CD4-positive, alpha-beta T cell treated with Interleukin-6 for 4 hours (primary cell): ENCODE measurements at places on chromosomes 1 and 21.

DNA sequence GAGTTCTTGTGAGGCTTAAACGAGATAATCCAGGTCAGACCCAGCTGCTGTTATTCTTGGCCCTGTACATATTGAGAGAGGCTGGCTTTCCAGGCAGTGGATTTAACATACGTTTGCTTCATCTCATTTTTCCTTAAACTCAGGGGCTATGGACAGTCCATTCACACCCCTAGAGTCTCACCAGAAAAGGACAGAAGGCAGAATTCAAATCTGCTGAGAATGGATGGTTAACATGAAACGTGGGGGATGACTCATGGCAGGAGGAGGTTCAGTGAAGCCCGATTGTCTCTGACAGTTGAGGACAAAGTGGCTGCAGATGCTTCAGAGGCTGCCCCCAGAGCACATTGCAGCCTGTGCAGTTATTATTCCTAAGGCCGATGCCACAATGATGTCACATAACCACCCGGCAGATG lies 39.5 kb downstream of the TGFB2 start:
- DNase-seq, result no peak

DNA sequence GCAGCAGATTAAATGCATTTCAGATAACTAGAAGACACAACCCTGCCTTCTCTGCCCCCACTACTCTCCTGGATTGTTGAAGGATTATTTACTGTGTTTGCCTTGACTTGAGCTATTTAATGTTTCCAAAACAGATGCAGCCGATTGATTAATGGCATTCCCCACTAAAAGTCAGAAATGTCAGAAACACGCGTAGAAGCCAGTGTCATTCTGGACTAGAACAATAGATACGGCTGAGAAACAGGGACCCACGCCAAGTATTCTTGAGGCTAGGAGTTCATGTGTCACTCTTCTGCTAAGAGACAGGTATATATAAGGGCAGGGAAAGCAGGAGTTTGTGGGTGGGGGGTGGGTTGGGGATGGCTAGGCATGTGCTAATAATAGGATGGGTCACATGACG lies 366.7 kb upstream of the PROX1 start:
- no peak for DNase-seq

- DNase-seq, result no peak
These were observed 141.7 kb upstream of the NRIP1 start for GRCh38 chr21:15206514-15206913.

DNA sequence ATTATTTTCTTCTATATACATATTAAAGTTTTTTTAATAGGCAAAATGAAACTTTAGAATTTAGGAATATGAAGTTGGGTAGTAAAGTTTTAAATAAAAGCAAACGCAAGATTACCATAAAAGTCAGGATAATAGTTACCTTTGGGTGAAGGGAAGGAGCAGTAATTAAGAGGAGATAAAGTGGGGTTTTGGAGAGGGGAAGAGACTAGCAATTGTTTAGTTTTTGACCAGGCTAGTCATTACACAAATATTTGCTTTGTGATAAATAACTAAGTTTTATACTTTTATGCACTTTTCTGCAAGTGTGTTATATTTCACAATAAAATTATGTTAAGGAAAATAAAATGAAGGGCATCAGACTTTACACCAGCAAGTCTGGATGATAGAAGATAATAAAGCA lies 27.7 kb upstream of the GUCA2B start:
- no peak for DNase-seq

DNA sequence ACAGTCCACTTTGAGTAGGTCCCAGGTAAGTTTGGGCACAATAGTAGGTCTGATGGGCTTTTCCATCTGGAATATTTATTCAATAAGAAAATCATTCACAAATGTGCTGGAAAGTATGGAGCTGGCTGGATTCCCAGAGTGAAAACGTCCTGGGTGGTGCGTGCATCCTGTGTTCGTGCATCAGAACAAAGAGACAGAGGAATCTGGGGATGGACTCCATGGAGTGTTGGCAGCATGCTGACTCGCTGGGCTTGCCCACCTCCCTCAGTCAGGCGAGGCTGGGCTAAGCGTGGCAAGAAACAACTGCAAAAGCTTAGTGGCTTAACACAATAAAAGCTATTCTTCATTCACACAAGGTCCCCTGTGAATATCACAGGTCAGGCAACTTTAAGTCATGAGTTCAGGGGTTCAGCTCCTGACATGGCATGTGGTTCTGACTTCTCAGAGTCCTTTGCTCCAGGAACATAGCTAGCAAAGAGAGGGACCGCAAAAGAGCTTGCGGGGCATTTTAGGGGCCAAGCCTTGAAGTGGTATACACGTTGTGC lies 151.6 kb upstream of the ZNF644 start:
- DNase-seq, result no peak

GRCh38 chr21:35222541-35222941 lies 173.4 kb upstream of the RUNX1 start:
- no peak for DNase-seq

DNA sequence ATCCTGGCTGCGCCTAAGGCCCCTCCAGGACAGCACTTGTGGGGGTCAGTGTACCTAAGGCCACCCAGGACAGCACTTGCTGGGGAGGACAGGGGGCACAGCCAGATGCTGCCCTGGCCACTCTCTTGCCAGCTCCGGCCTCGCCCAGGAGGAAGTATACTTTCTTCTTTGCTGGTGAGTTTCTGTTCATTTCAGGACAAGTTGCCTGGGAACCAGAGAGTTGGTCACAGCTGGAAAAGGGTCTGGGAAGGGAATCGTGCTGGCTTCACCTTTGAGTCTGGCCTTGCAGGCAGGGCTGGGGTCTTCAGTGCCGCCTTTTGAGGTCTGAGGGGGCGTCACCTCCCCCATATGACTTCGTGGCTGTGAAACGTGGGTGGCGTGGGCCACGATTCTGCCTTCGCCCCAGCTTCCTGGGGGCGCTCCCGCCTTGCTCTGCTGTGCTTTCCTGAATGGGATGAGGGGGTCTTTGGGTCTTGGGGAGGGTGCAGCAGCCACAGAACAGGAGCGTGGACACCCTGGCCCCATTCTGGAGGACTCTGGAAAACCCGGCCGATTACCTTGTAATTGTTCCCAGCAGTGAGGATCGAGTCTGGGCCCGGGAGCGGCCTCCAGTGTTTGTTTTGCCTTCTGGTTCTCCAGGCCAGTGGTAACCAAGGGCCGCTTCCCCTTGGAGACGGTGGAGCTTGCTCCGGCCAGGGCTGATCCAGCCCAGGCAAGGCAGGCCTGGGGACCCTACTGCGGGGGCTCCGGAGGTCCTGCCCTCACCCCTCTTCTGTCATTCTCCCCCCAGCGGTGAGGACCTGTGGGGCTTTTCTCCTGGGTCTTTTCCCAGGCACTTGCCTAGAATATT lies 45.9 kb downstream of the SPSB1 start:
- DNase-seq, result no peak

DNA sequence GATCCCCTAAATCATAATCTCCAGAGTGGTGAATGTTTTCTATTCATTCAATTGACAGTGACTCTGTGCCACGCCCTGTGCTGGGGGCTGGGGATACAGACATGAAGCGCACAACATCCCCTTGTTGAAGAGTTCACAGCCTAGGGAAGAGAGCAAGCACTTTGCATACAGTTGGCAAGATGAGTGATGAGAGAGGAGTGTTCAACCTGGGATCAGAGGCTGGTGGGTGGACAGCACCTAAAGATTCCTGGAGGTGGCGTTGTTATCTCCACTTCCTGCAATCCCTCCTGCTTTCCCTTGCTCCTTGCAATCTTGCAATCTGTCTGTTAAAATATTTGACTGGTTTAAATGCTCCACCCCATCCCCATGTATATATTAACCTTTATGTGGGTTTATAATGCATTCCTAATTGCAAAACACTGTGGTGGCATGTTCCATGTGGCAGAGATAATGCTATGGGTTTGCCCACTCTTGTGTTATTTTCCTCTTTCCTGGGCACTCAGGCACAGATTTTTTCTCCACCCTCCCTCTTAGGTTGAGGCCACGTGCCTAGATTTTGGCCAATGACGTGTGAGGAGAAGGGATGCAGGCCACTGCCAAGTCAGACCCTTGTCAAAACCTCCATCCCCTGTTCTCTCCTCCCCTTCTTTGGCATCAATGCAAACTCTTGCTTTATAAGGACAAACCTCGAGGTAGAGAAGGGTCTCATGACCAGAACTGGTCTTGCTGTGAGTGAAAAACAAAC lies 36.2 kb upstream of the GADD45A start:
- no peak for DNase-seq

DNA sequence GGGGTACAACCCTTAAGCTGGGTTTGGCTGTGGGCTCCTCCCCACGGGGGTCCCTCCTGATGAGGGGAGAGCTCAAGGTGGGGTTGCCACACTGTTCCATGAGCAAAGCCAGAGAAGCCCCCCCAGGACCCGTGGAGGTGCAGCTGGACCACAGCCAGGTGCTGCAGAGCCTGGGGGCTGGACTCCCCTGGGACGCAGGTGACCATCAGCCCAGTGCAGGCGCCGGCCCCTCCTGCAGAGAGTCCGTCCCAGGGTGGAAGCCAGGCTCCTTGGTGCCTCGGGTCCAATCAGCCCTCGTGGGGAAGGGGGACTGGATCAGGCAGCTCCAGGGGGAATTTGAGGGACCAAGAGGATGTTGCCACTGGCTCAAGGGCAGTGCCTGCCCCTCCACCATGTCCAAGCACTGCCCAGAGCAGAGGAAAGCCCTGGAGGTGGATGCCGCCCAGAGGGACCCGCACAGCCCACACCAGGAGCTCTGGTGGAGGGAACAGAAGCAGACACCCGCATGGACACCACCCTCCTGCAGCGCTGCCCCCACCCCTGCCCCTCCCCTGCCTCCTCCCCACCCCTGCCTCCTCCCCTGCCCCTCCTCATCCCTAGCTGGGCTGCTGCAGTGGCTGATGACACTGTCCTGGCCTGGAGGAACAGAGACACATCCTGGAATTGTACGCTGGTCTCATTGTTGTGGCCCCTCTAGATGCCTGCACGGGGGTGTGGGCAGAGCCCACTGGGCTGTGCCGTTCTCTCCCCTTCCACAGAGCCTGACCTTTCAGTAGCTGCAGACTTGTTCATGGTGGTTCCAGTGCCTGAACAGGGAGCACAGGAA lies 30.8 kb upstream of the COL18A1 start:
- DNase-seq, result no peak

DNA sequence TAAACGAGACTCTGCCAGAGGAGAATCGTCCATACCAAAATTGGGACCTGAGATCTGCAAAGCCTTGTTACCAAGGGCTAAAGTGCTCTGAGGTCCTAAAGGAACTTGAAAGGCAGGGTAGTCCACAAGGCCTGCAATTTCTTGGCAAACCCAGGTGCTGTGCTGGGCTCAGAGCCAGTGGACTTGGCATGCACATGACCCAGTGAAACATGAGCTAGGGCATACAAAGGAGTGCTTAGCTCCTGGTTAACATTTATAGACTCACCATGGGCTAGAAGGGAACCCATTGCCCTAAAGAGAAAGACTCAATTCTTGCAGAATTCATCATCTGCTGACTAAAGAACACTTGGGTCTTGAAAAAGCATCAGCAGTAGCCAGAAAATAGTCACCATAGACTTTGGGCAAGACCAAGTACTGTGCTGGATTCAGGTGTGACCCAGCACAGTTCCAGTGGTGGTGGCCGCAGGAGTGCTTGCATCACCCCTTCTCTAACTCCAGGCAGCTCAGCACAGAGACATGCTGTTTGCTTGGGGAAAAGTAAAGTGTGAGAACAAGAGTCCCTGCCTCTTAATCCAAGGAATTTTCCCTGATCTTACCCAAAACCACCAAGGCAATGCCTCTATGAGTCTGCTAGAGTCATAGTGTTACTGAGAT lies 1069.4 kb upstream of the ADGRL2 start:
- no peak for DNase-seq

GRCh38 chr1:180981596-180982387 lies 40.9 kb downstream of the STX6 start:
- DNase-seq, result peak; percentile 47

DNA sequence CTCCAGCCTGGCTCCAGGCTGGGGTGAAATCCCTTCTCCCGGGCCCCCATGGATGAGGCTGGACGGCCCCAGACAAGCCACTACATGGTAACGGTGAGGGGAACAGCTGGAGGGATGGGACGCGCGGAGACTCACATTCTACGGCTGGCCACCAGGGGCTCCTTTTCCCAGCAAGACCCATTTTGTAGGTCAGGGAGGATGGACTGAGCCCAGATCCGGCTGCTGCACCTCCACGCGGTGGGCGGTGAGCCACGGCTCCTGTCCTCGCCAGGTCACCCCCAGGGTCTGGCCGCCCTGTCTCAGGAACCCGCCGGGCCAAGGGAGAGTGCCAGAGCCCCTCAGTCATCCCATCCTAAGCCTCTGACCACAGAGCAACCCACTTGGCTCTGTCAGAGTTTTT lies 75.0 kb upstream of the ACTRT2 start:
- DNase-seq, result no peak
